ENCODE measurements at places on chromosomes 2 and 18.

DNA sequence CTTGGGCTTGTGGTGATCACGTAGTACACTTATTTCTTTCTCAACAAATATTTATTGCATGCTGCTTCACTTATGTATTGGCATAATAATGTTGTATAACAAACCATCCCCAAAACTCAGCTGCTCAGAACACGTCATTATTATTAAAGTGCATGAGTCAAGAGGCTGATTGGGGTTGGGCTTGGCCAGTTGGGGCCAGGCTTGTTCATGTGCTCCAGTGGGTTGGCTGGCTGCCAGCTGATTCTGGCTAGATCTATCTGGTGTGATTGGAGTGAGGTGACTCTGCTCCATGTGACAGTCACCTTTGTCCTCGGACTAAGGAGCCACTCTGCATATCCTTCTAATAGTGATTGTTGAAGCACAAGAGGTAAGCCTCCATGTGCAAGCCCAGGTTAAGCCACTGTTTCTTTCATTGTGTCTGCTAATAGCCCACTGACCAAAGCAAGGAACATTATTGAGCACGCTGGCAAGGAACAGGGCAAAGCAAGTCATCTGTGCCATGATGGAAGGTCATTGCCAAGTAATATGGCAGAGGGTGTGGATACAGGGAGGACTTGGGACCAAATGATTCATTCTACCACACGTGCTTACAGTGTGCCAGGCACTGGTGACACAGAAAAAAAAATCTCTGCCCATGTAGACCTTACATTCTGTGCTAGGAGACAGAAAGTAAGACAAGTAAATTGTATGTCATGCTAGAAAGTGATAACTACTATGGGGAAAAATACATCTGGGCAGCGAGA, 63.3 kb upstream of the TMEM182 start:
- DNase-seq = no peak

DNA sequence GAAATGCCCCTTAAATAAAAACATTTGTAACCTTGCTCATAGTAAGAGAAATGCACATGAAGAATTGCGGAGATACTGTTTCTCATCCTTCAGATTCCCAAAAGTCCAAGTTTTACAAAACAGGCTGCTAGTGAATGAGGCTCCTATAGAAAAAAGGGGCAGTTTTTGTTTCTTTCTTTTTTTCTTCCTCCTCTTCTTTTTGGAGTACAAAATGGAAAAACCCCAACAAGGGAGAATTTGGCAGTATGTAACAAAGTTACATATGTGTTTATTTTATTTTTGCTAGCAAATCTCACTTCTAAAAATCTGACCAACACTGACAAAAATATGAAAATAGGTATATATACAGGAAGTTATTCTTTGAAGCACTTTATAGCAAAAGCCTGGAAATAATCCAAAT, 7.1 kb upstream of the BAZ2B start:
- no peak for DNase-seq

DNA sequence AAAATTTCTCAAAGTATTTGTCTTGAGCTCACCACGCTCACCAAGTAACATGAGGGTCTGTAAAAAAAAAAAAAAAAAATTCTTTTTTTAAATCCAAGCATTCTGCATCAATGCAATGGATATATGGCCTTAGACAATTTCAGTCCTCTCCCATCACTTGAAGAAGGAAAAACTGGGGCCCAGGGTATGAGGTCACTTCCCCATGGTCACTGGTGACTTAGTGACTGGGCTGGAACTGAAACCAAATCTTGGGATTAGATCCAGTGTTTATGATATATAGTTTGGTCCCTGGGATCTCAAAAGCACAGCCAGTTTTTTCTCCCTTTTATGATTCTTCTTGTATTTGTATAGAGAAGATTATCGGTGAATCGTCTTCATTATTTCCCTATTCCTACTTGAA, 477.9 kb upstream of the TNP1 start:
- no peak for DNase-seq

DNA sequence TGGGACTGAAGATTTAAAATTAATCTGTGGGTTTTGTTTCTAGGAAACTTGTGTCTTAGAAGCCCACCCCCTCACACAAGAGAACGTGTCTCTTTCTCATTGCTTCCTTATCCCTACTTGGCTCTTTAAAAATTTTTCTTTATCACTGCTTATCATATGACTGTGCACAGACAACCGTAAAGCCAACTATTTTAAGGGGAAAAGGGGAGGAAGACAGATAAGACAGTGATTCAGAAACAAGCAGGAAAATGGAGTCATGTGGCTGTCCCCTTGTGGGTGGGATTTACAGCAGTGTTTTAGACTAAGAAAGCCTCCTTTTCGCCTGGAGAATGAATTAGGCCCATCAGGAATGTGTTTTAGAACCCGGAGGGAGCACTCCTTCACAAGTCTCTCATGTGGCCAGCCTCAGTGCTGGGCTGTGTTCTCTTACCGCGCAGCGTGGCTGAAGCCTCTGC, 17.6 kb downstream of the PRKCE start:
- DNase-seq = no peak

DNA sequence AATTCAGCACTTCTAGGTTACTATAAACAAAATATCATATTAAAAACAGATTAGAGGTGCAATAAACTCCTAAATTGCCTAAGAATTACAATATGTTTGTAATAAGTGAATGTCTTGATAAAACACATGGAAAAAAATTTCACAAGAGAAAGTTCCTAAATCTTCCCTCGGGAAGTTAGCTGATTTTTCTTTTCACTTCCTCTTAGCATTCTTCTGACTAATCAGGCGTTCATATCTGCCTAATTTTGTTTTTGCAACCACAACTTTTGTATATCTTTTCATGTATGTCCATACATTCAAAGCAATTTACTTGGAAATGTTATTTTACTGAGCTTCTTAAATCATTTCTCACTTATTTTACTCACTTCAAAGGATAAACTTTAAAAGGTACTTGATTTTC, 88.5 kb downstream of the RTTN start:
- no peak for DNase-seq

- no peak for DNase-seq
These were observed 81.8 kb upstream of the ADAM23 start for GRCh38 chr2:206361407-206362045.

DNA sequence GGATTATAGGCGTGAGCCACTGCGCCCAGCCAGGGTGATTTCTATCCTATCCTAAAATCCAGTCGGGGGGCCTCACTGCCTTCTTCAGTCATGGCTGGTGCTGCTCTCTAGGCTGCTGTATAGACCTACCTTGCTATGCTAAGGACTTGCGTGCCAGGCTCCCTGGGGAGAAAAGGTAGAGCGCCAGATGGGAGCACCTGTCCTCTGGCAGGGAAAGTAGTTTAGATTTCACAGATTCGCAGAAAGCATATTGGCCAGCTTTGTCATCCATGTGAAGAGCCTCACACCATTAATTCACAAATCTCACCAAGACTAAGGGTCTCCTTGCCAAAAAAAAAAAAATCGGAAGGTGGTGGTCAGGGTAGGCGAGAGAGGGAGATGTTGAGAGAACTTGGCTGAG, 217.6 kb downstream of the ATAD2B start:
- no peak for DNase-seq

GRCh38 chr2:25437881-25438662, 96.3 kb upstream of the DNMT3A start:
- no peak for DNase-seq

- DNase-seq = no peak
These were observed 138.6 kb downstream of the MAP3K20 start for GRCh38 chr2:173214213-173214612.

GRCh38 chr18:50687491-50687890, 127.6 kb downstream of the MAPK4 start:
- DNase-seq = no peak

GRCh38 chr2:33069894-33070651, 123.3 kb downstream of the LTBP1 start:
- no peak for DNase-seq

GRCh38 chr2:64757126-64757525, 103.4 kb upstream of the SERTAD2 start:
- DNase-seq = no peak

DNA sequence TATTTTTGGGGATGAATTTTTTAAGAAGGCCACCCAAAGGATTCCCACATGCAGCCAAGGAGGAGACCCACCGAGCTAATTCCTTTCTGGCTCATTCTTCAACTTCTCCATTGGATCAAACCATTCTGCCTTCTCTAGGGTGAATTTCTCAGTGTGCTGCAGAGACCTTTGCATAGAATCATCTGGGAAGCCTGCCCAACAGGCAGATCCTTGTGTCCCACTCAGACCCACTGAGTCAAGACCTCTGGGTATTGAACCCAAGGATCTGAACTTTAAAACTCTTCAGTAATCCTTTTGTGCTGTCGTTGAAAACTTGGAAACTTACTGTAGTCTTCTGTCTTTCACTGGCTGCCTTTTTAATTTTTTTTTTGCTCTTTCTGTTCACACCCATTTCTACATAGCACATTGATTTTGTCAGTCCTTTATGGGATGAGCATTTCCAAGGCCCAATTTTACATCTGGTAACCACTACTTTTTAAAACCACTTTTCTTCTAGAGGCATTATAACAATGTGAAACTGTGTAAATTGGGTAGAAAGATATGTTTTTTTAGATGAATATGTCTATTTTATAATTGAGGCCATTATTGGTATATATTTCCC, 120.2 kb downstream of the TSN start:
- no peak for DNase-seq

- no peak for DNase-seq
These were observed 119.0 kb upstream of the ITGA6 start for GRCh38 chr2:172308253-172308935.

- no peak for DNase-seq
These were observed 309.0 kb upstream of the MEIS1 start for GRCh38 chr2:66125951-66126350.

All from T follicular helper cell (primary cell).